ENCODE measurements at places on chromosomes 4 and X.

DNA sequence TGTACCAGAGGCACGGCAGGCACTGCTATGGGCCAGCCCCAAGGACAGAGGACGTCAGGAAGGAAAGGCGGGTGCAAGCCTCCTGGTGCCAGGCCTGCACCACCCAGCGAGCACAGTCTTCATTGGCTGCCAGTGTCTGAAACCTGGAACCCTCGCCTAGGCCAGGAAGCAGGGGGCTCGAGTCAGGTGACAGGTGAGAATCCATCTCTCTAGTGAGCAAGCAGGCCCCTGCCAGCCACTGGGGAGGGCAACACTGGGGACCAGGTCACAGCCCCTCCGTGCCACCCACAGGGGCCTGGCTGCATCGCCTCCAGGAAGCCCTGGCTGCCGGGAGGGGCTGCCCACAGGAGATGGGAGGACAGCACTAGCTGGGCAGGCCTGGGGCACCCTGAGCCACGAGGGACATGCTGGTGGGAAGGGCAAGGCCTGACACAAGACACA lies 6.9 kb upstream of the HAUS3 start:
- H3K27me3 ChIP-seq = no peaks in the 10 kb centered on the region
- DNase-seq = no peak
- peaks cover 51% of the 10 kb centered on the region for H3K36me3 ChIP-seq
- no peak overlapping the region for H3K27ac ChIP-seq

GRCh38 chr4:111945014-111945413 lies 200.2 kb upstream of the FAM241A start:
- no peak overlapping the region for H3K27ac ChIP-seq
- H3K4me3 ChIP-seq = no peak overlapping the region
- H3K36me3 ChIP-seq = no peaks in the 10 kb centered on the region
- no peaks in the 10 kb centered on the region for H3K27me3 ChIP-seq

GRCh38 chrX:85213792-85214530 lies 29.6 kb downstream of the SATL1 start:
- H3K36me3 ChIP-seq = no peaks in the 10 kb centered on the region
- no peaks in the 10 kb centered on the region for H3K4me1 ChIP-seq
- no peak overlapping the region for H3K27ac ChIP-seq
- DNase-seq = no peak

GRCh38 chr4:106010761-106011160 lies 115.5 kb downstream of the NPNT start:
- no peak for DNase-seq
- H3K36me3 ChIP-seq = no peaks in the 10 kb centered on the region
- no peaks in the 10 kb centered on the region for H3K27me3 ChIP-seq
- no peaks in the 10 kb centered on the region for H3K4me1 ChIP-seq
- H3K4me3 ChIP-seq = no peak overlapping the region

- no peak for DNase-seq
- no peaks in the 10 kb centered on the region for H3K27me3 ChIP-seq
- no peak overlapping the region for H3K27ac ChIP-seq
- peaks cover 11% of the 10 kb centered on the region for H3K4me1 ChIP-seq
Observed at GRCh38 chr4:113973345-113973744, 6.1 kb downstream of the ARSJ start.

Data from IMR-90 (cell line).